NCI-H460 (cell line): ENCODE measurements at places on chromosomes 3 and 15. TPM values are rescaled to one million over a fixed set of nuclear protein-coding genes. Genes with fewer than 3 reads are reported as not detected.

GRCh38 chr3:113736548-113737089 is 9.4 kb downstream of the NAA50 start:
- peak; percentile 43 for DNase-seq

- DNase-seq: no peak
Observed at GRCh38 chr3:124174476-124174875, 182.6 kb upstream of the ROPN1 start.

- peak; percentile 23 for DNase-seq
Observed at GRCh38 chr3:124492824-124493223, 237.4 kb upstream of the UMPS start.

- no peak for DNase-seq
Observed at GRCh38 chr3:100046986-100047385, 67.3 kb downstream of the FILIP1L start.

HRG gene
- 0.10 TPM in 1 of 2 replicates, not detected in the other for total RNA-seq

DNA sequence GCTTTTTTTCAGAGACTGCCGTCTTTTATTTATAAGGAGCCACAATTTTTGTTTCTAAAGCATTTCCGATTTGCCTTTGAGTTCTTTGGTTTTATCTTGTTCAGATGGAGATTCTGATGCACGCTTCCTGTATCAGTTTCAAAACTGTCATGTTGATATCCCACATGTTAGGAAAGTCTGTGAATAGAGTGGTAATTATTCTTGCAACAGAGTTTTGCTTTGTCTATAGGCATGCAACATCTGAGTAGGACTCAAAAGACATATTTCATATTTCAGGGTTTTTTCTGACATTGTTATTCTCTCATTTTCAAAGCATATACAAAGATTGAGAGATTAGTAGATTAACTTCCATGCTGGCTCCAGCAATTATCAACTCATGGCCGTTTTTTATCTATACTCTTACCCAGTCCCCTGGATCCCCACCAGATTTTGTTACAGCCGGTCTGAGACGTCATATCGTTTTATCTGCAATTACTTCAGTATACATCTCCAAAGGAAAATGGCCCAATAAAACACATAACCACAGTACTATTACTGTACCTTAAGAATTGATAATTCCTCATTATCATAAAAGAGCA is 22.4 kb downstream of the PAQR5 start:
- DNase-seq: no peak

- DNase-seq: no peak
Observed at GRCh38 chr3:141828890-141829289, 47.6 kb upstream of the ATP1B3 start.

UBE2Q2 gene
- 20.8 and 25.4 TPM in 2 replicates for total RNA-seq

- DNase-seq: no peak
Observed at GRCh38 chr3:193857996-193858395, 265.0 kb downstream of the OPA1 start.

DOCK3 gene
- total RNA-seq: 1.9 and 2.2 TPM in 2 replicates

DNA sequence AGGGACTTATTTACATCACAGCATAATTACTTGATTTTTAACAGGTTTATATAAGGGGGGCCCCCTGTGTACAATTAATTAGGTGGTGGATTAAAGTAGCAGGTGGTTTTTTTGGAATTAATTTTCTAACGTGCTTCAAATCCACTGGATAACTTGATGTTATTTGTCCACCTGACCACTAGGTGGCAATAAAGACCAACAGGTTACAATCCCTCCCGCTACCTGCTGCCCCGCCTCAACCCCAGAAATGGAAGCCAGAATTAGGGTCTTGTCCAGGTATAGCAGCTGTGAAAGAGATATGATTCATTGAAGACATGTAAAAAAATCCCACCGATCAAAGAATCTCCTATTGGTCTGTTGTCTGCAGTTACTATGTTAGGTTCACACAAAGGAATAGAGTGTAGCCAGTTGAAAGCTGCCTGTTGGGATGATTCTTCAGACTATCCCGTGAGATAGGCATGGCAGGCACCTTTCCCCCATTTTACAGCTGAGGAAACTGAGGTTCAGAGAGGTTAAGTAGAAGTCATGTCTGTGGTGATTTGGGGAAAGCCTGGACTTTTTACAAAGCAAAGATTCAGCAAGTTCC is 44.0 kb downstream of the MFSD1 start:
- DNase-seq: peak; percentile 38

- DNase-seq: no peak
Observed at GRCh38 chr15:90773485-90773884, 56.3 kb downstream of the BLM start.

DNA sequence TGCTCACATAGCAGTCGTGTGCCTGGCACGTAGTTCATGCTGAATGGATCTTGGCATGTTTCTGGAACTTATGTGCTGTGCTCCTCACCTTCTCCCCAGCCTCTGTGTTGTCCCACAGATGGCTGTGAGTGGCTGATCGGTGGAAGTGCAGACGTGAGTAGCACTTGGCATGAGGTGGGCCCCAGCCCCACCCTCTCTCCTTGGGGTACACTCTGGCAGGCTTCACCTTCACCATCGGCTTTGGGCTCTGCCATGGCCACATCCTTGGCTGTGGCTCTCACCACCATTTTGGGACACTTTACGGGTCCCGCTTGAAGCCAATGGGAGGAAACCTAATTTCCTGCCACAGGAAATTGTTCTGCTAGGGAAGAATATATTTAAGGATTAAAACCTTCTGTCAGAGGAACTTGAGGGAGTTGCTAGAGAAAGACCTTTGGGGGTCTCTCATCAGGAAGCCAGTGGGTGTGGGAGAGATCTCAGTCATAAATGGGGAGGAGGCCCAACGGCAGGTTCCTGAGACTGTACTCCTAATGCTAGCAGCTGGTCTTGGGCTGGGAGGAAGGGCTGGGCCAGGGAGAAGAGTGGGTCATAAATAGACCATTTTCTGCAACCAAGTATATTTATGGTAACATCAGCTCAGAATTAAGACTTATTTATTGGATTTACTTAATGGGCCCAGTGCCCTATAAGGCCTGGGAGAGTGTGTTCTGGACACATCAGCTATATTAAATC is 92.3 kb downstream of the SMAD3 start:
- no peak for DNase-seq

GRCh38 chr3:16427103-16427965 is 86.2 kb downstream of the RFTN1 start:
- DNase-seq: no peak

GRCh38 chr15:48374472-48374871 is 43.2 kb downstream of the DUT start:
- DNase-seq: no peak

- DNase-seq: no peak
Observed at GRCh38 chr3:102299125-102299877, 135.5 kb upstream of the ZPLD1 start.

- DNase-seq: no peak
Observed at GRCh38 chr3:138824114-138824506, 10.6 kb downstream of the PIK3CB start.

GOLGA8S gene
- not detected in 2 replicates for total RNA-seq

DNA sequence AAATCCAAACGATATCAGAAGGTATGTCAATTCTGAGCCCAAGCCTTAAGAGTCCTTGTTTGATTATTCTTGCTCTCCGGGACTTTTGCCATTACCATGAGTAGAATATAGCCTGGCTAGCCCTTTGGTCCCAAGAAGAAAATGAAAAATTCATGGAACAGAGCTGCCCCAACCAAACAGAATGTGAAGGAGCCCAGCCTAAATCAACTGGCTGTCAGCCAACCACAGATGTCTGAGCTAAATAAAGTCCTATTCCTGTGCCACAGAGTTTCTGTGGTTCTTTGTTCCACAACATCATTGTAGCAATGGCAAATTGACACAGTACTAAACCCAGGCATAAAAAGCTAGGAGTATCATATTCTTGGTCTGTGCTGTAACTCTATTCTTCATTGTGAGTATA is 185.2 kb downstream of the CPNE4 start:
- no peak for DNase-seq

CKMT1B gene
- total RNA-seq: 1.5 and 2.4 TPM in 2 replicates

GRCh38 chr3:51354731-51355615 is 30.1 kb upstream of the MANF start:
- DNase-seq: no peak

DNA sequence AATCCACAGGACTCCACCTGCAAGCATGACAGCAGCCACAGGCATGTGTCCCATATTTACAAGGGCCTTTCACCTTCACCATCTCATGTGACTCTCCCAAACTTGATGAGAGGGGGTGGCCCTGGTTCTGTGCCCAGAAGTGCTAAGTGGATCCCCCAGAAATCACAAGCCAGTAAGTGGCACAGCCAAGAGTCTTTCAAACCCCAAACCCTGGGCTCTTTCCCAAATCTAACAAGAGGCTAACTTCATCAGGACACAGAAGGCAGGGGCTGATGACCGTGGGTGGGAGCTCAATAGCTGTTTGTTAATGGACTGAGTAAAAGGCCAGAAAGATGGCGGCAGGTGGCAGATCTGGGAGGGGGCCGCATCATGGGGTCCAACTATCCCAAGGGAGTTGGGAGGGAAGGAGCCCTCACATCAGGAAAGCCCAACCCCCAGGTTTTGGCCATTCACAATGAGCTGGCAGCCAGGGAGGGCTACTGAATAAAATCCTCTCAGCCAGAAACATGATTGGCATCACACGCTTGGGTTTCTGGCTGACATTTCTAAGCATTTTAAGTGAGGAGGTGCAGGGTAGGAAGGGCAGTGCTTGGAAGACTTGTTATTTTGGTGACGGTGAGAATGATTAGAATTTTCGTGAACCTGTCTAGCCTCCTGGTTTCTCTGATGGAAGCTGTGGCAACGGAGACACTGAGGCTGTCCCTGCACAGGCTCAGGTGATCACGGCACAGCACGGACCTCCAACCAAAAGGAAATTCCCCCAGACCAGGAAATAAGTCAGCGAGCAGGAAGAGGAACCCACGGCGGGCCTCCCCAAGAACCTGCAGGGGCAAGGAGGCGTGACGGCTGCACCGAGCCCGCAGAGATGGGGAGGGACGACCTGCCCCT is 109.3 kb downstream of the OXNAD1 start:
- no peak for DNase-seq

GRCh38 chr3:15653321-15653720 is 51.8 kb downstream of the BTD start:
- DNase-seq: no peak

GRCh38 chr3:185983495-185984141 is 45.8 kb upstream of the TRA2B start:
- DNase-seq: peak; percentile 79

SEMA6D gene
- total RNA-seq: 0.02 and 0.09 TPM in 2 replicates

DVL3 gene
- total RNA-seq: 16.1 and 19.4 TPM in 2 replicates

GRCh38 chr3:149449182-149449581 is 25.3 kb upstream of the TM4SF4 start:
- no peak for DNase-seq

- DNase-seq: no peak
Observed at GRCh38 chr3:139587797-139588196, 48.3 kb upstream of the RBP1 start.

GRCh38 chr15:101481917-101482525 is 7.5 kb downstream of the PCSK6 start:
- DNase-seq: no peak
